ENCODE measurements at places on chromosomes 12 and 14. TPM values are rescaled to one million over a fixed set of nuclear protein-coding genes. Genes with fewer than 3 reads are reported as not detected.

- DNase-seq = no peak
- H3K27ac ChIP-seq = no peak overlapping the region
- no peak overlapping the region for H3K4me3 ChIP-seq
Measured at GRCh38 chr12:120362516-120363273, 6.3 kb downstream of the MSI1 start.

- DNase-seq = no peak
- no peaks in the 10 kb centered on the region for H3K4me1 ChIP-seq
- H3K27ac ChIP-seq = no peak overlapping the region
- H3K36me3 ChIP-seq = no peaks in the 10 kb centered on the region
Measured at GRCh38 chr14:47507861-47508260, 167.5 kb downstream of the MDGA2 start.

DNA sequence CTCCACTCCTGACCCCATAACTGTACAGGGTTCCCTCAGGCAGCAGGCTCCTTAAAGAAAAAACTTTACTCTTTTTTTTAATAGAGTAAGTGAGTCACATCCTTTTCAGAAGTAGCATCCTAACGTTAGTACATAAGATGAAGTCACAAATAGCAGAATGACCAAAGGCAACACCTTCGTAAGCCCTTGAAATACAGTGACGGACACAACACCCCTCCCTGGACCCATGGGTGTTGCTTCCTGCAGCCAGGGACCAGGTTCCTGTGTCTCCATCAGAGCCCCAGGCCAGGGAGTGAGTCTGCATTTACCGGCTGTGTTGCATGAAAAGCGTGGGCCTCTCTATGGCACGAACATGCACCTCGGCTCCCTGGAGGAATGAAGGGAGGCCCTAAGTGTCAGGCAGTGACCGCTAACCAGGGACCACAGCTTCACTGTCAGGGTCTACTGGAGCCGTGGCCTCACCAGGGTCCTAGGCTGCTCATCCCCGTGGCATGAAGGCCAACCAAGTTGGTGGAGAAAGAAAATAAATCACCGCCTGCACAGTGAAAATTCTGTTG lies 340.0 kb upstream of the SFSWAP start:
- no peak for DNase-seq
- no peaks in the 10 kb centered on the region for H3K4me1 ChIP-seq
- H3K27ac ChIP-seq = no peak overlapping the region
- no peak overlapping the region for H3K4me3 ChIP-seq
- no peaks in the 10 kb centered on the region for H3K27me3 ChIP-seq

DNA sequence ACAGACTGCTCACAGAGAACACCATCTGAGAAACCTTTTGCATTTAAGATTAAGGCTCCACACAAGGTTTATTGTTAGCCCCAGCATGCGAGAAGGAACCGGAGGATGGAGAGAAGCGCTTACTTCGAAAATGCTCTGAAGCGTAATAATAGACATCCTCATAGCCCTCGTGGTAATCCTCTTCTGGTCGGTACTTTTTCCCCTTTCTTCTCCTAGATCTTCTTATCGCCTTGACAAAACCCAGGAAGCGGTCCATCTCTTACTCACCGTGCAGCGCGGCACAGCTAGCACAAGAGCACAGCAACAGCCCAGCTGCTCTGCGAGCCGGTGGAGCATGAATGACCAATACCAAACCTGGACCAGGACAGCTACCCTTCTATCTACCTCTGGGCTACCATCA lies 125.1 kb upstream of the GRIP1 start:
- H3K36me3 ChIP-seq = no peaks in the 10 kb centered on the region
- H3K27me3 ChIP-seq = no peaks in the 10 kb centered on the region
- H3K27ac ChIP-seq = no peak overlapping the region
- no peak overlapping the region for H3K4me3 ChIP-seq
- DNase-seq = no peak

DNA sequence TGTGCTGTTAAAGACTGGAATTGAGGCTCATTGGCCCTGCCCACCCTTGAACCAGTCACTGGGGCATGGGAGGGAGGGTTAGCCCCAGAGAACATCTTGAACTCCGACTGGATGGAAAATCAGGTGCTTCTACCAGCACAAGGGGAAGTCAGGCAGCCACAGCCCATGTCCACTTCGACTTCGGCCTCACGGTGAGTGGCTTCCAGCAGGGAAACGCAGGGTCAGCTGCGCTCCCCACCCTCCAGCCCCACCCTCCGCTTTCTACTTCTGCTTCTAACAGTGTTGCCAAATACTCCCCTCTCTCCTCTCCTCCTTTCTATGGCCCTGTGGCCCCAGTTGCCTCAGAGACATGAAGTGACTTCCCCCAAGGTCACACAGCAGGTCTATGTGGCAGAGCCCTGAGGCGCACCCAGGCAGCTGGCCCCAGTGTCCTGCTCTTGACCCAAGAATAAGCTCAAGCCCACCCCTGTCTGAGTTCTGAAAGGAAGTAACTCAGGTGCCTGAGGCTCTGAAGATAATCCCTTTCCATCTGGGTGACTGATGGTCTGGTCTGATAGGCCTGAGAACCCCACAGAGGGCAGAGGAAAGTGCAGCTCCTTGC lies 11.9 kb upstream of the SH2B3 start:
- DNase-seq = peak; percentile 60
- no peaks in the 10 kb centered on the region for H3K36me3 ChIP-seq
- no peak overlapping the region for H3K4me3 ChIP-seq
- peaks cover 6% of the 10 kb centered on the region for H3K4me1 ChIP-seq
- H3K27ac ChIP-seq = no peak overlapping the region

GRCh38 chr14:92582706-92583452 lies 69.3 kb downstream of the RIN3 start:
- no peaks in the 10 kb centered on the region for H3K36me3 ChIP-seq
- H3K27ac ChIP-seq = no peak overlapping the region
- peaks cover 22% of the 10 kb centered on the region for H3K4me1 ChIP-seq
- no peaks in the 10 kb centered on the region for H3K27me3 ChIP-seq
- no peak overlapping the region for H3K4me3 ChIP-seq

- H3K36me3 ChIP-seq = no peaks in the 10 kb centered on the region
- H3K4me1 ChIP-seq = no peaks in the 10 kb centered on the region
- DNase-seq = no peak
- no peak overlapping the region for H3K27ac ChIP-seq
Measured at GRCh38 chr14:104318558-104319490, 180.4 kb downstream of the KIF26A start.

Gene BMAL2
- 1.7 TPM for polyA plus RNA-seq

Gene NKX2-1
- not detected for polyA plus RNA-seq

DNA sequence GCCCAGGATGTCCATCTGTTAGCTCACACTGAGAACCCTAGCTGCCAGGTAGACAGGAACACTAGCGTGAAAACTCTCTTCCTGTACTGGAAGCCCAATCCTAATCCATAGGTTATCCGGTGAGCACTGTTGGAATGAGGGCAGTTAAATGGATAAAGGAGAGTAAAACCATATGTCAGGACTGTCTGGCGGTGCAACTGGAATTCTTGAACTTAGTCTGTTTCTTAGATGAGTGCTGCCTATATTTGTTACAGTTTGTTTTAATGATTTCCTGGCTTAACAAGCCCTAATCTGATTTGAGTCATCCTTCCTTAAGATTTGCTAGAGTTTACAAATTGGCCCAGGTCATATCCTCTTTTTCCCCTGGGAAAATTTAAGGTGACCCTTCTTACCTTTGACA lies 104.7 kb downstream of the ANO4 start:
- no peak overlapping the region for H3K4me3 ChIP-seq
- DNase-seq = no peak
- H3K4me1 ChIP-seq = no peaks in the 10 kb centered on the region
- no peaks in the 10 kb centered on the region for H3K27me3 ChIP-seq
- H3K27ac ChIP-seq = no peak overlapping the region
- H3K36me3 ChIP-seq = no peaks in the 10 kb centered on the region

DNA sequence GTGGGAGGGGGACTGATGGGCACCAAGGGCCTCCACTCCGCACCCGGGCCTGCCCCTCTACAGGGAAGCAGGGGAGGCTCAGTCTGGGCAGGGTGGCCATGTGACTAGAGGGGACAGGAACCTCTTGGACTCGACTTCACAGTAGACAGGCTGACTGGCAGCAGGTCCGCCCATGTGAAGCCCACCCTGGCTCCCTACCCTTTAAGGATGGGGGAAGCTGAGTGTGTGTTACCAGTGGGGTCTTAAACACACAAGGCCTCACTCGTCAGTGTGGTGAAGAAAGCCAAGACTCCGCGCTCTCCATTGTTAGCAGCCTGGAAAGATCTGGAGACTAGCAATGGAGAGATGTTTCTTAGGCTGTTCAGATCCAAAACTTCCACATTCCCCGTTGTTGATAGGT lies 52.4 kb downstream of the ANAPC7 start:
- peaks cover 50% of the 10 kb centered on the region for H3K36me3 ChIP-seq
- peaks cover 8% of the 10 kb centered on the region for H3K4me1 ChIP-seq
- H3K27me3 ChIP-seq = no peaks in the 10 kb centered on the region
- no peak overlapping the region for H3K4me3 ChIP-seq

GRCh38 chr12:117213295-117213808 lies 23.1 kb upstream of the FBXO21 start:
- H3K27me3 ChIP-seq = peaks cover 4% of the 10 kb centered on the region
- DNase-seq = no peak
- H3K27ac ChIP-seq = no peak overlapping the region
- no peaks in the 10 kb centered on the region for H3K36me3 ChIP-seq
- no peak overlapping the region for H3K4me3 ChIP-seq

Gene ESPL1
- polyA plus RNA-seq = 0.56 TPM

Gene B3GNT4
- 0.74 TPM for polyA plus RNA-seq

Gene FOXA1
- 0.15 TPM for polyA plus RNA-seq

Gene KRT82
- polyA plus RNA-seq = not detected

Gene AQP2
- polyA plus RNA-seq = 0.40 TPM

Gene MCRS1
- polyA plus RNA-seq = 98.1 TPM

DNA sequence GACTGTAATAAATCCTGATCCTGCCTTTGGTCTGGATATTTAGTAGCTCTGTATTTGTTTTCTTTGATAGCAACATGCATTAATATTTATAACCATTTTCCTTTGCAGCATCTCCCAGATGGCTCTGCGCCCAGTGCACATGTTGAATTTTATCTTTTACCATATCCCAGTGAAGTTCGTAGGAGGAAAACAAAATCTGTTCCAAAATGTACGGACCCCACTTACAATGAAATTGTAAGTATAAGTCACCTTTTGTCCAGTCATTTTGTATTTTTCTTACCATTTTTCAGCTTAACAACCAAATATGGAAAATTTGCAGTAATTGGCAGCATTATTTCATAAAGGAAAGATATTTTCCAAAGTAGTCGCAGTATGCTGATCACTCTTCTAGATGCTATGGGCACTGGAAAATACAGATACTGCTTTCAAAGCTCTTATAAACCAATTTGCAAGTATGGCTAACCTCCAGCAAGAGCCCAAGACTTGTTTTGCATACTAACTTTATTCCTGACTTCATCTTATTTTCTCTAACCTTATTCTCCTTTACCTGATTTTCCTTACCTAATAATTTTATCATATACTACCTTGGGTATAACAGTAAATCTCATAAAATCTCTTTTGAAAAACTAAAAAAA lies 97.4 kb downstream of the PLCZ1 start:
- no peak for DNase-seq
- no peaks in the 10 kb centered on the region for H3K4me1 ChIP-seq
- no peak overlapping the region for H3K27ac ChIP-seq
- no peak overlapping the region for H3K4me3 ChIP-seq
- no peaks in the 10 kb centered on the region for H3K27me3 ChIP-seq

DNA sequence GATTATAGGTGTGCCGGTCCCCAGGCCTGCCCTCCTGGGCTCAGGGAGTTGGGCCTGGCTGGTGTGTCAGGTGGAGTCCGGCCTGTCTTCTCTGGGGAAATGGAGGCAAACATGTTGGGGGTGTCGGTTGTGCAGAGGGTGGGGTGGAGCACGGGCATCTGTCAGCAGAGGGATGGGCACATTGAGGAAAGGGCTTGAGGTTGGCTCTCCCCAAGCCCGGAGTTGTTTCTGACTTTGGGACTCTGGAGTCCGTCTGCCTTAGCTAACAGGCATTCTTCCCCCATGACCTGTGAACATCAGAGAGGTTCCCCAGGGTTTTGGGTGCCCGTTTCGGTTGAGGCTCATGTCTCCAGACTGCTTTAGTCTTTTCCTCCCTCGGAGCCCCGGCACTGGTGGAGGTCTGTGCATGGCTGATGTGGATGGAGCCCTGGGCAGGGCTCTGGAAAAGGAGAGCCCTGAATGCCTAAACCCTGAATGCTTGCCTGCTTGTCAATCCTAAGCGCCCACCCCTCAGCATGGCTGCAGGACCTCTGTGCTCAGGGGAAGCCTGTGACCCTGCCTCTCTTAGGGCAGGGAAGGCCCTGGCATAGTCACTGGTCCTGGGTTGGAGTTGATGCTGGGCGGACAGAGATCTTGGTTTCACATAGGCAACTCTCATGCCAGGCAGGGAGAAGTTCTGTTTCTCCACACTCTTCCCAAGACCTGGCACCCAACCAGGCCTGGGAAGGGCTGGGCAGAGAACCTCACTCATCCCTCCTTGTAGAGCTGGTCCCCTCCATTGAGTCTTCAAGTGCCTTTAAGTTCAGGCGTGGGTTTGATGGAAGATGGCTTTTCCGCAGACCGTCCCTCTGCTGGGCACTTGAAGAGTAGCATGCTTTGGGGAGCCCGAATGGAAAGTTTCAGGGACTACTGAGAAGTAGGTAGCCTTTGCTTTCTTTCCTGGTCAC lies 12.9 kb downstream of the NYNRIN start:
- peak; percentile 73 for DNase-seq
- no peak overlapping the region for H3K27ac ChIP-seq
- H3K4me3 ChIP-seq = no peak overlapping the region
- no peaks in the 10 kb centered on the region for H3K27me3 ChIP-seq
- no peaks in the 10 kb centered on the region for H3K4me1 ChIP-seq

DNA sequence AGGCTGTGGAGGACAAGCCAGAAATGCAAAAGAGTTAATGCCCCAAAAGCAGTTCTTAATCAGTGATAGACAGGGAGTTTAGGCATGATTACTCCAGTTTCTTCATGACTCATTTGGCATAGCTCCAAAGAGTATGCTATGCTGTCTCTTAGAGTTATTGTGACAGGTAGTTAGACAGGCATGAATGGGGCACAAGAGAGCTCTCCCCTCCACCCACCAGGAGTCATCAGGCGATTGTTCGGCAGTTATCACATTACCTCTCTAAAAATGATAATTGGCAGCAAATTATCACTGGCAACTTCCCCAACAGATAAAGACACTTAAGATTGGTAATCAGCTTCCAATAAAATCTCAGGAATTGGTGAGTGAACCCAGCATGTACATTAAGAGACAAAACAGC lies 320.1 kb downstream of the DAD1 start:
- no peaks in the 10 kb centered on the region for H3K27me3 ChIP-seq
- H3K4me3 ChIP-seq = no peak overlapping the region
- no peak for DNase-seq
- H3K36me3 ChIP-seq = no peaks in the 10 kb centered on the region

Data from adrenal gland (tissue), 19 donors.